ENCODE measurements at places on chromosomes 2 and 18.

DNA sequence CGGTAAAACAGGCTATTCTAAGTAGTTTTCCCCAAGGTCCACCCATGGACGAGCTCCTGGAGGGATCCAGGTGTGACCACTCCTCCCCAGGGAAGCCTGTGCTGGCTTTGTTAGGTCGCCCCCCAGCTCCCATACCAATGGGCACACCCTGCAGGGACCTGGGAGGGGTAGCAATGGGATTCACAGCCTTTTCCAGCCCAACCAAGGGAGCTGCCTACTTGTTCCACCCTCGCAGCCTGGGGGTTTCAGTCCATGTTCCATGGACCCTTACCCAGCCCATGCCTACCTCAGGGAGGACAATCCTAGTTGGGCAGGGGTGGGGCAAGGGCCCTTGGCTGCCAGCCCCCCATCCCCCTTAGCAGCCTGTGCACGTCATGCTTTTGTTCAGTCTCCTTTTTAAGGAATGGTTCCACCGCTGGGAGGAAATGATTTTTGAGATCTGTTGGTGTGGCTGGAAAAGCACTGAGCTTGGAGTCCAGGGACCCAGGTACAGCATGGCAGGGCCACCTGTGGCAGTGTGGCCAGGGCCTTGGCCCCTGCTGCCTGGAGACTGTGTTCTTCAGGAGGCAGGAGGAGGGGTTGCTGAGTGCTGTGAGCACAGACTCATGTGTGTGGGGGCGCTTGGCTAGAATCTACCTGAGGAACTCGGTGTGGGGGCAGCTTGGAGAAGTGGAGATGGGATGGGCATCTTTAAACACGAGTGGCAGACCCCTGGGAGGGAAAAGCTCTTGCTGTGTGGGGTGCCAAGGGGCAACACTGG lies 166.8 kb downstream of the TWIST2 start:
- DNase-seq = no peak

DNA sequence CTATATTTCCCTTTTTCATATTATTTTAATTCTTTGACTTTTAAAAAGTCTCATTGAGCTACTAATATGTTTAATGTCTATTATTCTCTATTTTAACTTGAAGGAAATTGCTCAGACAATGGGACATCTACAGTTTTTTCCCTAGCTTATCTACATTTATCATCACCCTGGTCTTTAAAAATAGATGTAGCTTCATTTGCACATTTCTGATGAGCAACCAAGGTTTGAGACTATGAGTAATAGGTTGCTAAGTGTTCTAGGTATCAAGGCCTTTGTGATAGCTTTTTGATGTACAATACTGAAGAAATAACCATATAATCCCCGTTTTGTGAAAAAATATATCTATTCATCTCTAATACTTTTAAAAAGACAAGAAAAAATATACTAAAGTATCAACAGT lies 47.0 kb downstream of the STAT4 start:
- DNase-seq = no peak

DNA sequence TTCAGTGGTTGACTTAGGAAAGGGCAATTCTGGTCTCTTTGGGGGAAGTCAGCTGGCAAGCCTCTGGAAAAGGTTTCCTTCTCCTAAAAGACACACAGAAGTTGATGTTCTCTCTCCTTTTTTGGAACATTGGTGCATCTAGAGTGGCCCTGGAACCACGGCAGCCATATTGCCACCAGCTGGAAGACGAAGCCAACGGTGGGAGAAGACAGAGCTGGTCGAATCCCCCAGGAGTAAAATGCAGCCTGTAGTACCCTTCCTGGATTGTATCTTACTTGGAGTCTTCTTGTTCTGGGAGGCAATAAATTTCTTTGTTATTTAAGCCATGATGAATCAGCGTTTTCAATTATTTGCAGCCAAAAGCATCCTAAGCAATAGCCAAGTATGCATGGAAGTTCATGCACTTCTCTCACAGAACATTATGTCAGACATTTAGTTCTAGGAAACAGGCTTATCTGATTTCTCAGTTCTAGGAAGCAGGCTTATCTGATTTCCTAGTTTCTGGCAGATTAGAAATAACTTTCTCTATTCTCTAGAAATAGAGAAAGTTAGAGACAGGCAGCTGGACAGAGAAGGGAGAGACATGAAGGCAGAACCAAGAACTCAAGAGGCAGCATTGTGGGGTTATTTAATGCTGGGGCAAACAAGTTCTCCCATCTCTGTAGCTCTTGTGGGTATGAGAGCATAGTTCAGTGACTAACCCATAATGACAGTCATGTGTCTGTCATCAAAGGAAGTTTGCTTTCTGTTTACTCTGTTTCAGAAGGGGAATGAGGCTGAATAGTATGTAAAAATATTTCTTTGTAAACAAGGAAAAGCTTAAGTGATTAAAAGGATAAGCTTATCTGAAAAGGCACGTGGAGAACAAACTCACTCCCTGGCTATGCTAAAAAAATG lies 40.5 kb upstream of the NABP1 start:
- DNase-seq = no peak

- no peak for DNase-seq
Measured at GRCh38 chr2:118982039-118982438, 40.0 kb downstream of the MARCO start.

DNA sequence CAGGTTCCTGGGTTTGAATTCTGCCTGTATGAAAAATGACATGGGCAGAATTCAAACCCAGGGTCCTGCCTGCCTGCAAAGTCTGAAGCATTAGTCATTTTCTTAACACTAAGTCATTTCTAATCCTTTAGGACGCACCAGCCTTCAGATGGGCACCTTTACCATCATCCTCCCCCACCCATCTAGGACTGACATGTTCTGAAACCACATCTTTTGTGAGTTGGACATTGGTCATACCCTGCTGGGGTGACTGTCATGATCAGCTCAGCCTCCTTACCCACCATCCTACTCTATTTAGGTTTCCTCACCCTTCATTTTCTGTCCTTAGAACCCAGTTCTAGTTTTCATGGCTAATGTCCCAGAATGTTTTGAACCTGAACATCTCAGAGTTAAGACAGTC lies 104.9 kb downstream of the TRIB2 start:
- no peak for DNase-seq

GRCh38 chr2:98548920-98549818 lies 59.1 kb downstream of the COA5 start:
- DNase-seq = no peak

GRCh38 chr2:238409341-238410199 lies 17.2 kb upstream of the ASB1 start:
- DNase-seq = no peak

- no peak for DNase-seq
Measured at GRCh38 chr2:32863803-32864202, 83.0 kb upstream of the LTBP1 start.

GRCh38 chr2:143603846-143604565 lies 474.8 kb downstream of the ARHGAP15 start:
- DNase-seq = no peak

GRCh38 chr2:15930589-15931318 lies 9.6 kb upstream of the MYCN start:
- no peak for DNase-seq

DNA sequence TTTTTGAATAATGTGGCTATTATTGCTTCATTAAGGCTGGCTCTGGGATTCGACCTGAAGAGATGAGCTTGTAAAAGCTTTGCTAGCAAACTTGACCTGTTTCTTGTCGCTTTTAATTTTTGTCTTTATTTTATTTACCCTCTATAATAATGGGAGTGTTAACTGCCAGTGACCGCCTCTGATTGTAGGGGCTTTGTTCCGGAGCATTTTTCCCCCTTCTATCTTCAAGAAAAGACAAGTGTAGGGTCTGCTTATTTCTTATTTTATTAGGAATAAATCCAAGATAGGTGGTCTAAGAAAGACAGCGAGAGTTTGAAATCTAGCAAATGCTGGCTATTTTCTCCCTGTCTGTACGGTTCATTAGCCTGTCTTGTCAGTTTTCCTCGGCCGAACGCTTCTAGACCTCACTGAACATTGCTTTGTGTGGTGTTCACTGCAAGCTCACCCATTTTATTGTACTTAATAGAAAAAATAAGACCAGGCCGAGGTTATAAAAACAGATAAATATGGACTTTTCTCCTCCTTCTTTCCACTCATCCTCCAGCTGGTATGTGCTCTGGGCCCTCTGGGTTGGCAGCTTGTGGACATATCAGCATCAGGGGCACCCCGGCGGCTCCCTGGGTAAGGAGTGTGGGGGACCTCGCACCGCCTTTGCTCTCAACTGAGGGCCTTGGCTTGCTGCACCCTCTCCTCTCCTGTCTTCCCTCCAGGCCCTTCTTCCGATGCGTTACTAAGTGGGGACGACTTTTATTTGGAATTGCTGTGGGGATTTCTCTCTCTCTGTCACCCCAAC lies 8.5 kb downstream of the MEIS1 start:
- DNase-seq = no peak

GRCh38 chr18:10064267-10064666 lies 150.5 kb downstream of the VAPA start:
- DNase-seq = no peak

DNA sequence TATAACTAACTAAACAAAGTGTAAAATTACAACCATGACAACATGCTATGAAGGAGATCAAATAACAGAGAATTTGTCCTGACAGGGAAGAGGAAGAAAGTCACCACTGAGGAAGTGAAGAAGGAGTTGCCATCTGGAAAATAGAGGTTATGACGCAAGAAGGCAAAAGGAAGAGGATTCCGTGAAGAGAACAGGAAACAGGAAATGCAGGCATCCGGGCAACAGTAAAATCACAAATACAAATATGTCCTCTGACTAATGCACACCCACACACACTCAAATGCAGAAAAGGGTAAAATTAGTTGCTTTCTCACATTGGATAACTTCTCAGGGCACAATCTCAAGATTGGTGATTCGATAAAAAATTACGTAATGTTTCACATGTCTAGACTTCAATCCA lies 278.4 kb downstream of the TMX3 start:
- DNase-seq = peak; percentile 31

GRCh38 chr2:100551303-100551702 lies 11.5 kb upstream of the PDCL3 start:
- DNase-seq = no peak

DNA sequence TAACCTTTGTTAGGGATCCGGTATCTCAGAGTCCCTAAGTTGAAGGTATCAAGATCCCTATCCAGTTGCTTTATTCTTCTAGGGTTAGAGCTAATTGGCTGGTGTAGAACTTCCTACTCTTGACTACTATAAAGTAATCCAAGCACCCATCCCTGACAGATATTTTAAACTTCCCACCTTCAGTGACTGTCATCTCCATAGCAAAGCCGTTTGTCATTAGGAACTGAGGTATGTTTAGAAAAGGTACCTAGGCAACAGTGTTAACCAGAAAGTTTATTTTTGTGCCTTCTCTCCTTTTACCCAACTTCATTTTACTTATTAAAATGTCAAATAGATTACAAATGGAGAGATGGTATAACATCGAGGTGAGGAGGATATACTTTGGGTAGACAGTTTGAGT lies 4.5 kb downstream of the FAM117B start:
- no peak for DNase-seq

GRCh38 chr2:152336854-152337510 lies 2.0 kb downstream of the FMNL2 start:
- peak; percentile 14 for DNase-seq

DNA sequence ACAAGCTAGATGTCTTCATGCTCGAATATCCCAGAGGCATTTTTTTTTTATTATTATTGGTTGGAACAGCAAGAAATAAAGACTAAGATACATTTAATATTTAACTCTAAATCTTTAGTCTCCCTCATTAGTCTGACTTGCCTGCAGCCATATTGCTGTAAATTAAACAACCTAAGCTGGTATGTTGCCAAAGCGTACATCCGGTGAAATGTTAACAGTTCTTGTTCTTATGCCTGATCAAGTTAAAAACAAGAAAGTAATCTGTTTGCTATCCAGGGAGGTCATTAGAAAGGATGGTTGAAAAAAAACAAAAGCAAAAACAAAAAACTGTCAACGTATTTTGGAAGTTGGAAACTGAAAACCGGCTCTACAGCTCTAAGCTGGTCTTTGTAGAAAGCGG lies 125.9 kb upstream of the NABP1 start:
- DNase-seq = no peak

- DNase-seq = no peak
Measured at GRCh38 chr2:153143540-153143939, 335.0 kb downstream of the RPRM start.

DNA sequence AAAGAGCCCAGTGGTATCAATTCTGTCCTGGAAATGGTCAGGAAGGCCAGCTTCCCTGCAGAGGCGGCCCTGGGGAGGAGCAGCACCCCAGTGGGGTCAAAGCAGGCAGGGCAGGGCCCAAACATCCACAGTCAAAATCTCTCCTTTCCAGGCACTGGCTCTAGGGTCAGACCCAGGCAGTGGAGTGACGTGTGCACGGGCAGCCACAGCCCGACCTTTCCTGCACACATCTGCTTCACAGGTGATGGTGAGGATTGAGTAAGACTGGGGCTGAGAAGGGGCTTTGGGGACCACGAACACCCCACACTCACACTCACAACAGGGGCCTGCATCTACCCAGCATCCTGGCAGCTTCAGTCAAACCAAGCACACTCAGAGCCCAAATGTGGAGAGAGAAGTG lies 97.8 kb upstream of the GLI2 start:
- DNase-seq = no peak

DNA sequence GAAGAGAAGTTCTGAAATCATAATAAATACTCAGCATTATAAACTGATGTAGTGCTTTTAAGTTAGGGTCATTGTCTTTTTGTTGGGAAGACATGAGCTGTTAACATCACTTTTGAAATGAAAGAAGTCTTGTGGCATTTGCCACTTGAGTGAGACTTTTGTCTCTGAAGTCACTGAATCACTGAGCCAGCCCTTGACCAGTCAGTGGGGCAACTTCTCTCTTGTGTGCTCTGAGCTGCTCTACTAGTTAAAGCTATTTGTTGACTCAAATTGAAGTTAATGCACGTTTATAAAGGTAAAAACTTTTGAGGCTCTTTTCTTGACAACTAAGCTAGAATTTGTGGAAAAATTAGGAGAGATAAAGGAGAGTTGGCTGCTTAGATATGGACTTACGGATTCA lies 6.7 kb downstream of the WDR43 start:
- no peak for DNase-seq

DNA sequence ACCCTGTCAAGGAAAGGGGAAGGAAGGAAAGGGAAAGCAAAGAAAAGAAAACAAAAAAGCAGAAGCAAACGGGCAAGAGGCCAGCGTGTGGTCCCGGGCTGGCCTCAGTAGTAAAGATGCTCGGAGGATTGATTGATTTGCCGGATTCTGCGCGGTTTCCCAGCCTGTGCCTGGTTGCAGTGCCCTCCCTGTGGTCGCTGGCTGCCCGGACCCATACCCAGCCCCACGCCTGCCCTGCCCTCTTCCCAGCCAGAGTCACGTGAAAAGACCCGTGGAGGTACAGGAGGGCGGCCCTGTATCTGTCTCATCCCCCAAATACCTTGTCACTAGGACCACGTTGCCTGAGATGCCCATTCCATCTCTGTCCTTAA lies 55.1 kb upstream of the IMP4 start:
- no peak for DNase-seq

Measured in fibroblast of the conjunctiva (primary cell).